ENCODE measurements at places on chromosomes 3 and 15.

- no peak for DNase-seq
Measured at GRCh38 chr3:194900854-194901522, 215.3 kb downstream of the FAM43A start.

DNA sequence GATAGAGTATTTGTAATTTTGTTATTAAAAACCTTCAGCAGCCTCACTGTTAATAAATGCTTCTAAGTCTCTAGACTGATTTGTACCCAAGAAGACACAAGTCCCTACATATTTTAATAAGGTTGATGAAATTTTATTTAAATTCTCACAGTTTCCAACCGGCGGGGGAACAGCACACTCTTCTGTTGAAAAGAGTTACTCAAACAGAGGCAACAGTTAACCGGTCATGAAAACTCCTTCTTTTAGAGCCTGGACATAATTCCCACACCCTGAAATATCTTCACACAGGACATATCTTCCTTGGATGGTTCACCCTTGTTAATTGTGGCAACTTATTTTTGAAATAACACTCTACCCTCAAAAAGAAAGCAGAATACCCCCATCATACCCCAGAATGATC lies 278.8 kb downstream of the FOXP1 start:
- DNase-seq = no peak

GRCh38 chr3:160112481-160112880 lies 112.7 kb upstream of the C3orf80 start:
- no peak for DNase-seq

DNA sequence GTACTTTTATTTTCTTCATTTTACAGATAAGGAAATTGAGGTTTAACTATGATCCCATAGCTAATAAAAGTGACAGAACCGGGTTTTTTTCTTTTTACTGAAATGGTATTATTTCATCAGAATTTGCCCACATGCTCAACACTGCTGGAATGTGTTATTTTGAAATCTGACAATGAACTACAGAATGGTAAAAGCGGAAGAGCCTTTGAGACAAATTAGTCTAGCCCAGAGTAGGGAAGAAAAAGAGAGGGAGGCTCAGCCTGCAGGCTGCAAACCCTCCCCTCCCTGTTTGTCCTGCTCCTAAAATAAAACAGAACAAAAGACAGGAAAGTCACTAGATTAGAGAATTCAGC lies 100.3 kb upstream of the LIPC start:
- DNase-seq = no peak

- DNase-seq = no peak
Measured at GRCh38 chr3:58009749-58010535, 1.7 kb downstream of the FLNB start.

DNA sequence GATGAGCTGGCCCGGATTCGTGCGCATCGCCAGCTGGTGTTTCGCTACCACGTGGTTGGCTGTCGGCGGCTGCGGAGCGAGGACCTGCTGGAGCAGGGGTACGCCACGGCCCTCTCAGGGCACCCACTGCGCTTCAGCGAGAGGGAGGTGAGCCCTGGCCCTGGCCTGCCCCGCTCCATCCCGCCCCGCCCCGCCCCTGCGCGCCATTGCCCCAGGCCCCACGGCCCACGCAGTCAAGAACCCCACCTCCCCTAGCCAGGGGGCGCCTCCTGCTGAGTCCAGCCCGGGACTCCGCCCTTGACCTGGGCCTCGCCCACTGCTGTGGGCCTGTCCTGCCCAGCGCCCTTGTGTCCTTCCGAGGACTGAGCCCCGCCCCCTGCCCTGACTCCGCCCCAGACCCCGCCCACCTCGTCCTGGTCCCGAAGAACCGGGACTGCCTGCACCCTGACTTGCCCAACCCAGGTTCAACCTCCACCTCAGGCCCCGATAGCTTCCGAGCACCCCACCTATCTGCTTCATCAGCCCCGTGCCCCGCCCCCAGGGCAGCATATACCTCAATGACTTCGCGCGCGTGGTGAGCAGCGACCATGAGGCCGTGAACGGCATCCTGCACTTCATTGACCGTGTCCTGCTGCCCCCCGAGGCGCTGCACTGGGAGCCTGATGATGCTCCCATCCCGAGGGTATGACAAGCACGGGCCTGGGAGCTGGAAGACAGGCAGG lies 14.8 kb downstream of the NT5DC2 start:
- no peak for DNase-seq

All from activated T-helper 1 cell treated with Interleukin-2 at 50 U/mL for 16 hours (primary cell).